ENCODE measurements at places on chromosomes 1 and 21. TPM values are rescaled to one million over a fixed set of nuclear protein-coding genes. Genes with fewer than 3 reads are reported as not detected.

The BARHL2 gene
- total RNA-seq = 0.11 TPM

The EFCAB7 gene
- total RNA-seq = 4.3 TPM

The TNFRSF14 gene
- total RNA-seq = 1.8 TPM

The SLC1A7 gene
- not detected for total RNA-seq

The MYCL gene
- total RNA-seq = 22.0 TPM

The ERICH3 gene
- not detected for total RNA-seq

All from K562 (cell line).